ENCODE measurements at places on chromosomes 1 and 21.

DNA sequence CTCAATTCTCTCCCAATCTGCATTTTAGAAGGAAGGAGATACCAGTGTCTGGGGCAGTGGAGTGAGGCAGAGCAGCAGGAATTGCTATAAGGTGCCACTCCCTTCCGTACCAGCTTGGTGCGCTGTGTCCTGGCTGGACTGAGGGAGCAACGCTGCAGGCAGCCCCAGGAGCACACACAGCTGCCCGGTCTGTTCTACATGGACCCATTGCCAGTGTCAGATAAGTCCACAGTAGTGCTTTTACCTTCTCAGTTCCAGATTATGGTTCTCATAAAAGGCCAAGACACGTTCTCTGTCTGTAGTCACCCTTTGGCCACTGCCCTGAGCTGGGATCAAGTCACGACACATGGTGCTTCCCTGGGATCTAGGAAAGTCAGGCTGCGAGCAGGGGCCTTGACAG, 44.1 kb upstream of the BARHL2 start:
- no peak for DNase-seq

DNA sequence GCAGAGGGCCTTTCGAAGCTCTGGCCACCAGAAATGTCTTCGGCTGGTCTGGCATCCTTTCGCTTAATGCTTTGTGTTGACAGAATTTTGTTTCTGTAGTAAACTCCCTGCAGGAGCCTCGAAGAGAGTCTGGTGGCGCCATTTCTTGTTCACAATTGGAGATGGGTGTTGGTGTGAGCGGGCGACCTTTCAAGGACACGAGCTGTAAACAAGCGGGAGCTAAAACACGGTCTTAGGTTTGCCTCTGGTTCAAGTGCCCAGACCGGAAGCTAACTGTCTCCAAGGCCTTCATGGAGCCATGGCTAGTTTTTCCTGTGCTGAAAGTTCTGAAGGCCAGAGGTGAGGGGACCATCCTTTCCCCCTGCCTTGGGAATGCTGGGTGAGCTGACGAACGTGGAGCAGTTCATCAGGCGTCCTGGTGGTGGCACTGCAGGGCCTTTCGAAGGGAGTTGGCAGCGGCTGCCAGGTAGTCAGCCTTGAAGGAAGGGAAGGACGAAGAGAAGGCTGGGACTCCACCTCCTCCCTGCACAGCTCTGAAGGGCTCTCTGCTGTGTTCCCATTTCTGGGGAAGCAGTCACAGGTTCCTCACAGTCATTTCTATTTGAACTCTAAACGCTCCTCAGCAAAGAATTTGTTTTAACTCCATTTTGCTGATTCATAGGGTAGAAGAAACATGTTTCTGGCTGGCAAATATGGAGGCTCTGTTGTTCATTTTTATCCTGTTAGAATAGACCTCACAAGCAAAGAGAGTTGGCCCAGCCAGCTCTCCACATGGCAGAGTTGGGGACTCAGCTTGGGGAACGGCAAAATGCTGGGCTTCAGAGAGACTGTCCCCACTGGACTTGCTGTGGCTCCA, 35.2 kb downstream of the URB2 start:
- DNase-seq, result peak; percentile 84

DNA sequence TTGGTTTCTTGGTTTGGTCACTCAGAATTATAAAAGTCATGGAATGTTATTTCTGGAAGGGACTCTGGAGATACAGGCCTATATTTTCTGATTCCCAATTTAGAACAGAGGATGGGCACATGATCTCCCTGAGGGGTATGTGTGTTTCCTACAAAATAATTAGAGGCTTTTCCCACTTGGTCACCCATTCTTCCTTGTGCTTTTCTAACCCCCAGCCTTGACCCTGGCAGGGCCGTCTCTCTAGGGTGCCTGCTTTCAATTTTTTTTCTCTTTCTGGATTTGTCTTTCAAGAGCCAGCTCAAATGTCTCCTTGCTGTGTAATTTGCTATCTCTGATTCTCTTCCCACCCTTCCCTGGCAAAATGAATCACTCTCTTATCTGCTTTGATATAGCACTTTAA, 131.9 kb downstream of the HLX start:
- no peak for DNase-seq

DNA sequence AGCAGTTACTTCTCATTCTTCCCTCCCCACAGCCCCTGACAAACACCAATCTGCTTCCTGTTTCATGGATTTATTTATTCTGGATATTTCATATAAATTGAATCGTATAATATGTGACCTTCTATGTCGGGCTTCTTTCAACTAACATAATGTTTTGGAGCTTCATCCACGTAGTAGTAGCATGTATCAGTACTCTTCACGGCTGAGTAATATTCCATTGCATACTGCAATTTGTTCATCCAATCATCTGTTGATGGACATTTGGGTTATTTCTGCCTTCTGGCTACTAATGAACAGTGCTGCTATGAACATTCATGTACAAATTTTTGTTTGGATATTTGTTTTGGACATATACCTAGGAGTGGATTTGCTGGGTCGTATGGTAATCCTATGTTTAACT, 1.9 kb upstream of the KAZN start:
- no peak for DNase-seq

Data from stimulated activated CD8-positive, alpha-beta memory T cell treated with anti-CD3 and anti-CD28 coated beads, Interleukin-4, amount 100 ng/mL, for 48 hours (primary cell).